ENCODE measurements at places on chromosomes 7 and 10. TPM values are rescaled to one million over a fixed set of nuclear protein-coding genes. Genes with fewer than 3 reads are reported as not detected.

DNA sequence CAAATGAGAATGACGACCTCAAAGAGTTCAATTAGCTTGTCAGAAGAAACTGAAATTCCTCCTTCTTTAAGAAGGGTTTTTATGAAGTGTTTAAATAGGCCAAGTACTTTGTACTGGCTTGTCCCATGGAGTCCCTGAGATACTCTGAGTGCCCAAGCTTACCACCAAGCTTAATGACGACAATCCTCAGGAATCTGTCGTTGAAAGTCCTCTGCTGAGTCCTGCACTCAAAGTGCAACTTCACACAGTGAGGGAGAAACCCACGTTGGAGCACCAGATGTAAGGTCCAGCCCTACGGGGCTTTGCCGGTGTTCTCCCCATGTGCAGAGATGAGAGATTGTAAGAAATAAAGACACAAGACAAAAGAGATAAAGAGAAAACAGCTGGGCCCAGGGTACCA lies 42.8 kb upstream of the AKR1C2 start:
- H3K27ac ChIP-seq = no peak overlapping the region
- H3K27me3 ChIP-seq = no peaks in the 10 kb centered on the region
- H3K4me1 ChIP-seq = no peaks in the 10 kb centered on the region
- no peaks in the 10 kb centered on the region for H3K36me3 ChIP-seq
- no peak for DNase-seq

DNA sequence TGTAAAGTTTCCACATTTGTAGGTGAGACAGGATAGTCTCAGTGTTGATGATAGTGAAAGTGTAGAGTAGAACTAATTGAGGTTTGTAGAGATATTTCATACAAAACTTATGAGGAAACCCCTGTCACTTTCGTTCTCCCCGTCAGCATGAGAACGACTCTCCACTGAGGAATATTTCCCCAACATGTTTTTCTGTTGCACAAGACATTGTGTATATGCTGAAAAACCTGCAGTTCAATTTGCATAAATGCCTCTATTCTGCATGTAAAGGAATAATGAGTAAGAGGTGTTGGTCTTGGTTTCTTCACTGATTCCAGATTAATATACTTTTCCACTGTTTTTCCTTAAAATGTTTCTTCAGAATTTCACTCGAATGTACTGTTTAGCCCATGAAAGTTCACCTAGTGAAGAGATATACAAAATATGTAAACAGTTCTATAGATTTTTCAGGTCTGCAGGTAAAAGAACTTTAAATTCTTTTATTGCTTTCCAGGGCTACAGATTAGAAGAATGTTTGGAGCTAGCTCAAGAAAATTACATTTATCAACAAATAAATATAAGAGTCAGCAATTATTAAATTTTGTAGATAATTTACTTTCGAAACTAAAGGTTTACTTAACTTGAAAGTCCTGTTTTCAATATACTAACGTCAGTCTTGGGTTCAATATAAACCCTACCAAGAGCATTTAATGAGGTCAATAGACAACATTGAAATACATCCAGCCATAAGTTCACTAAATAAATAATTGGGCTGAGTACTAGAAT lies 37.2 kb downstream of the HEPACAM2 start:
- no peak overlapping the region for H3K27ac ChIP-seq
- no peak for DNase-seq
- H3K27me3 ChIP-seq = peaks cover 21% of the 10 kb centered on the region
- no peaks in the 10 kb centered on the region for H3K36me3 ChIP-seq
- no peaks in the 10 kb centered on the region for H3K4me1 ChIP-seq
- no peak overlapping the region for H3K4me3 ChIP-seq

- no peaks in the 10 kb centered on the region for H3K27me3 ChIP-seq
- no peak overlapping the region for H3K27ac ChIP-seq
Observed at GRCh38 chr10:132476146-132477065, 61.2 kb upstream of the INPP5A start.

DNA sequence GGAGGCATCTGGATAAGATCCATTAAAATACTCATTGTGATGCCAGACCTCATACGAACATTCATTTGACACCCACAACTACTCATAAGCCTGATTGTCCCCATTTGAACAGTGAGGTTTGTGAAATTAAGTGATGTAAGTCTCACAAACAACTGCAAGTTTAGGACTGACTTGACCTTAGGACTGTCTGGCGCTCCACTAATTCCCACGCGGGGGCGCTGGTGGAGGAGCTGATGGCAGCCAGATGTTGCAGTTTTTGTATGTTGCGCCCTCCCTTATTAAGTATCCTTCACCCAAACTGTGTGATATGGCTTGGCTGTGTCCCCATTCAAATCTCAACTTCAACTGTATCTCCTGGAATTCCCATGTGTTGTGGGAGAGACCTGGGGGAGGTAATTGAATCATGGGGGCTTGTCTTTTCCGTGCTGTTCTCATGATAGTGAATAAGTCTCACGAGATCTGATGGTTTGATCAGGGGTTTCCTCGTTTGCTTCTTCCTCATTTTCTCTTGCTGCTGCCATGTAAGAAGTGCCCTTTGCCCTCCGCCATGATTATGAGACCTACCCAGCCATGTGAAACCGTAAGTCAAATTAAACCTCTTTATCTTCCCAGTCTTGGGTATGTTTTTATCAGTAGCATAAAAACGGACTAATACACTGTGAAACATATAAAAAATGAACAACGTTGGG lies 20.3 kb upstream of the TIAL1 start:
- no peak overlapping the region for H3K27ac ChIP-seq
- H3K27me3 ChIP-seq = no peaks in the 10 kb centered on the region
- no peaks in the 10 kb centered on the region for H3K4me1 ChIP-seq
- no peak overlapping the region for H3K4me3 ChIP-seq

GRCh38 chr10:51204701-51205100 lies 130.4 kb downstream of the PRKG1 start:
- no peaks in the 10 kb centered on the region for H3K36me3 ChIP-seq
- H3K4me3 ChIP-seq = no peak overlapping the region
- no peaks in the 10 kb centered on the region for H3K4me1 ChIP-seq
- H3K27ac ChIP-seq = no peak overlapping the region
- DNase-seq = no peak

GRCh38 chr7:39910108-39910869 lies 39.8 kb upstream of the CDK13 start:
- no peak overlapping the region for H3K27ac ChIP-seq
- H3K36me3 ChIP-seq = no peaks in the 10 kb centered on the region
- no peak overlapping the region for H3K4me3 ChIP-seq
- DNase-seq = peak; percentile 57

DNA sequence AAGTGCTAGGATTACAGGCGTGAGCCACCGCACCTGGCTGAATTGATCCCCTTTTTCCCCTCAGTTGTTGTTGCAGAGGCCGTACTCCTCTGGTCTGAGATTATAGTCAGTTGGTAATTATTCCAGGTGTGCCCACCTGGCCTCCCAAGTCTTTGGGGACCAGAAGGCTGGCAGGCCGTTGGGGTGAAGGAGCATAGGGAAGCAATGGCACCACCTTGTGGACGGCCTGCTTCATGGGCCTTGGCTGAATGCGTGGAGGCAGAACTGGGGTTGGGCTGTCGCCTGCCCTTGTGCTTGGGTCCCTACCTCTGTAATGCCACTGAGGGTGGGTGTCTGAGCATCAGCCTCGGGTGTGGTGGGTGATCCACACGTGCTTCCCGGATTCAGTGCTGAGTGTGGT lies 125.7 kb downstream of the RGS10 start:
- H3K4me1 ChIP-seq = peaks cover 11% of the 10 kb centered on the region
- H3K4me3 ChIP-seq = no peak overlapping the region
- no peaks in the 10 kb centered on the region for H3K27me3 ChIP-seq
- H3K36me3 ChIP-seq = no peaks in the 10 kb centered on the region

- peaks cover 11% of the 10 kb centered on the region for H3K4me1 ChIP-seq
- H3K4me3 ChIP-seq = no peak overlapping the region
Observed at GRCh38 chr10:129888784-129889616, 75.1 kb downstream of the EBF3 start.

The CALCR gene
- not detected for polyA plus RNA-seq

The PPP1R9A gene
- 23.8 TPM for polyA plus RNA-seq

The ACSM6 gene
- not detected for polyA plus RNA-seq

The LRRD1 gene
- polyA plus RNA-seq = 0.20 TPM

The CASTOR2 gene
- 12.0 TPM for polyA plus RNA-seq
